ENCODE measurements at places on chromosomes 3 and 15.

- DNase-seq = peak; percentile 41
Measured at GRCh38 chr15:85616549-85617110, 178.1 kb downstream of the KLHL25 start.

DNA sequence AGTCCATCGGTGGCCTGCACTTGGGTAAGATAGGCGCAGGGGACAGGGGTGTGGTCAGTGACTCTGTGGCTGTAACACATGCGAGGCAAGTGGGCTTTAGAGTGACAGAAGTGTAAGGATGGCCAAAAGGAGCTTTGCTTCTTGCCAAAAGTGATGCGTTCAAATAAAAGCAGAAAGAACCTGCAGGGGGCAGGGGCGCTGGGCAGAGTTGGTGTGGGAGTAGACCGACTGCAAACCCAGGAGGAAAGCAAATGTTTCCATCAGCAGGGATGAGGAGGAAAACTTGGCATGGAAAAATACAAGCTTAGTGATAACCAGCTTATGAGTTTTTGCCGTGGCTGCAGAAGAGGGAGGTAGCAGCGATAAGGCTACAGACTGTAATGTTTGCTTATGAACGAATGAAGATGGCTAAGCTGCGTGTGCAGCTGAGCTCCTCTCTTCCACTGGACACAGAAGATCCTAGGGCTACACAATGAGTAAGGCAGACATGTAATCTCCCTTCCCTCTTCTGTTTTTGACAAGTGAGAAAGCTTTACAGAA, 149.4 kb downstream of the WNT5A start:
- DNase-seq = no peak

DNA sequence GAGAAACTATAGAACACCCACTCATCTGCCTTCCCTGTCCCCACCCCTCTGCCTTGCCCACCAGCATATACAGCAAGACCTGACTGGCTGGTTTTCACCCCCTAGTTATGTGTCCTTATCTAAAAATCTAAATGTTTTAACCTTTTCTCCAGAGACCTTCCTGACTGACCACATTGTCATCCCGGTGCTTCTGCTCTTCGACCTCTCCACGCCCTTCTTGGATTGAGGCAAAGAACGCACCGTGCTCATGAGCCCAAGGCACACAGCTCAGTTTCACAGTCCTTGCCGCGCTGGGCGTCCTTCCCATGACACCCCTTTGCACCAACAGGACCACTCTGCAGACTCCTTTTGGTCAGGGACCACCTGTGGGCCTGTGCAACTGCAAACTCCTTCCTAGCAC, 62.7 kb downstream of the B3GNT5 start:
- DNase-seq = no peak

DNA sequence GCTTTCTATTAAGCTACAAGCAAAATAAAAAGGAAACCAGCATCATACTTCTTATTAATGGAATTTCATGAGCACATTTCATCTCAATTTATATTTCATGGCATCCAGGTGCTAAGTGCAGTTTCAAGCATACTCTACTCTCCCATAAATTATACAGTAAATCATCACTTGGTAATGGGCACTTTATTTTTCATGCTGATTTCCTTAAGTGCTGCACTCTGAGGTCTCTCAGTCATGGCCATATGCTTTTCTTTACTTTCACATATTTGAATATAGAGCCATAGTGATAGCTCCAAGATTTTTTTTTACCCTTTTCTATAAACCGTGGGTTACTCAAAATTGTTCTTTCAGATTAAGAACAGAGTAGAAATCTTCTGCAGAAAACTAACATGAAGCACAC, 1505.7 kb upstream of the CADM2 start:
- no peak for DNase-seq

GRCh38 chr15:52427804-52428203, 100.9 kb downstream of the MYO5A start:
- DNase-seq = peak; percentile 88

Data from cardiac fibroblast (primary cell).